Aorta (tissue), 5 donors: ENCODE measurements at places on chromosomes 11 and 22.

GRCh38 chr11:129346916-129347315 is 28.7 kb upstream of the BARX2 start:
- no peak for DNase-seq

- no peak for DNase-seq
Measured at GRCh38 chr11:75229466-75229865, 11.1 kb upstream of the TPBGL start.

GRCh38 chr11:3202759-3203158 is 15.9 kb downstream of the MRGPRG start:
- peak; percentile 52 for DNase-seq

DNA sequence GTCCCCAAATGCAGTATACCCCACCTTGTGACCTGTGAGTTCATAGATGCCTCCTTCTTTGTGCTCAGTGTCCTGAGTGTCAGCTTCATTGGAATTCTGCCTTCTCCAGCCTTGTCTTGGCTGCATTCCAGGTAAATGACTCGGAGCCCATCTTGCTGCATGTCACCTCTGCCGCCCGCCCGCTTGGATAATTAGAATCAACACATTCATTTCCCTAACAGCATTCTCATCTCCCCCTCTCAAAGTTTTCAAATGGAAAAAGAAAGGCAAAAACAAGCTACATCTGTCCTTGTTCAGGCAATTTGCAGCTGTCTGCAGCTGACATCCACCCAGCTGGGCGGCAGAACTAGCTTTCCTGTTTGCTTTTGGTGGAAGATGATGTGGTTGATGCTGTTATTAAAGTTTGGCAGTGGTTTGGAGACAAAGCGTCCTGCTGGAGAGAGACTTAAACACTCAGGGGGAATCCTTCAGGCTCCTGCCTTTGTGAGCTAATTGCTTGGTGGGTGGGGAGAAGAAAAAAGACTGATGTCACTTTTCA is 198.8 kb upstream of the SEZ6L start:
- no peak for DNase-seq

GRCh38 chr11:14124350-14124749 is 161.8 kb downstream of the SPON1 start:
- DNase-seq: no peak

DNA sequence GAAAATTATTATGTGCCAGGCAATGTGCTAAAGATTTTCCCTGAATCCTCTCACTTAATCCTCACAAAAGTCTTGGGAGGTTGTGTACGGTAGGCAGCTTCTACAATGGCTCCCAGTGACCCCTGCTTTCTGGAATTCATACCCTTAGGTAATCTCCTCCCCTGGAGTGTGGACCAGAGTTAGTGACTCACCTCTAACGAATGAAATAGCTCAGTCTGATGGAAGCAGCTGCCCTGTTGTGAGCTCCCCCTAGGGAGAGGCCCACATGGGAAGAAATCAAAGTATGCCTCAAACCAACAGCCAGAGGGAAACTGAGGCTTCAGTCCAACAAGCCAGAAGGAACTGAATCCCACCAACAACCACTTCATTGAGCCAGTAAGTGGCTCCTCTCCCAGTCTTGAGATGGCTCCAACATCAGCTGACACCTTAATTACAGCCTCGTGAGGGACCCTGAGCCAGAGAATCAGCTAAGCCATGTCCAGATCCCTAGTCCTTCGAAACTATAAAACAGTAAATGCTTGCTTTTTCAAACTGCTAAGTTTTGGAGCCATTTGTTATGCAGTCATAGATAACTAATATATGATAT is 98.9 kb upstream of the ISX start:
- no peak for DNase-seq

DNA sequence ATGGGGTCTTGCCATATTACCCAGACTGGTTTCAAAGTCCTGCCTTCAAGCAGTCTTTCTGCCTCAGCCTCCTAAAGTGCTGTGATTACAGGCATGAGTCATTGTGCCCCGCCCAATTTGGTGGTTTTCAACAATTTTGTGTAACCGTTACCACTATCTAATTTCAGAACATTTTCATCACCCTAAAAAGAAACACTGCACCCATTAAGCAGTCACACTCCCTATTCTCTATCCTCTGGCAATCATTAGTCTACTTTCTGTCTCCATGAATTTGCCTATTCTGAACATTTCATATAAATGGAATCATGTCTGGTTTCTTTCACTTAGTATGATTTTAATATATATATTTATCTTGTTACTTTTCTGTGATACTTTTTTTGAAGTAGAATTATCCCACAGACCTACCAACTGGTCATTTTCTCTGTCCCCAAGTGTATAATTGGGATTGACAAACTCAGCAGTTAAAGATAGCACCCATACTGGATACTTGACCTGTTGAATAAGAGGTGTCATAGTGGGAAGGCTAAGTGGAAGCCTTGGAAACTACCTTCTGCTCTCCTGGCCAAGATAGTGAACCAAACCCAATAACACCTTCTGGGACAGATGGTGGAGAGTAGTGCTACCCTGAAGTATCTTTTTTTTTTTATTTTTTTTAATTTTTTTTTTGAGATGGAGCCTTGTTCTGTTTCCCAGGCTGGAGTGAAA is 64.8 kb downstream of the STIM1 start:
- no peak for DNase-seq

DNA sequence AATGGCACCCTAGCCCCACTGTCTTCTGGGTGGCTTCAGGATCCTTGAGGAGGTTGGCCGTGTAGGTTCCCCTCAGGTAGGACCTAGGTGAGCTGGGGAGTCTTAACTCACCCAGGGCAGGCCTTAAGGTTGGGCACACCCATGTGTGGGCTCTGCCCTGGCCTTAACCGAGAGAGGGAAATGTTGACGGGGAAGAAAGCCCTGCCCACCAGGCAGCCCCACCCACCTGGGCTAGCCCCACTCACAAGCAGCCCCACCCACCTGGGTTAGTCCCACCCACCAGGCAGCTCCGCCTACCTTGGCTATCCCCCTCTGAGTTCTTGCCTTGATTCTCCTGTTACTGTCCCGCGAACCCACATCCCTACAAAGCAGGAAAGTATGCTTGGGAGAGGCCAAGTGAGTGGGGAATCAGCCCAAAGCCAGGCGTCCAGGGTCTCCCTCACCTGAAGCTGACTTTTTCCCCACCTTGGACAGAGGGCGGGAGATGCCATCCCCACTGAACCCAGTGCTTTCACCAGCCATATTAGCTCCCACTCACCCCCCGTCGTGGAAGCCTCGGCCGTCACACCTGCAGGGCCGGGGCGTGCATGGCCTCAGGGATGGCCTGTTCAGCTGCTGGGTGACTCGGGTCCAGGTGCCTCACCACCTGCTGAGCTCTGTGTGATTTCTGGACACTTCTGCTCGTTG is at the start of gene MYEOV:
TSS of gene MYEOV (plus strand) at position 337 of the 687 bp plus-strand sequence. CDS start 1,200 bp downstream, outside the sequence.
- peak; percentile 49 for DNase-seq

DNA sequence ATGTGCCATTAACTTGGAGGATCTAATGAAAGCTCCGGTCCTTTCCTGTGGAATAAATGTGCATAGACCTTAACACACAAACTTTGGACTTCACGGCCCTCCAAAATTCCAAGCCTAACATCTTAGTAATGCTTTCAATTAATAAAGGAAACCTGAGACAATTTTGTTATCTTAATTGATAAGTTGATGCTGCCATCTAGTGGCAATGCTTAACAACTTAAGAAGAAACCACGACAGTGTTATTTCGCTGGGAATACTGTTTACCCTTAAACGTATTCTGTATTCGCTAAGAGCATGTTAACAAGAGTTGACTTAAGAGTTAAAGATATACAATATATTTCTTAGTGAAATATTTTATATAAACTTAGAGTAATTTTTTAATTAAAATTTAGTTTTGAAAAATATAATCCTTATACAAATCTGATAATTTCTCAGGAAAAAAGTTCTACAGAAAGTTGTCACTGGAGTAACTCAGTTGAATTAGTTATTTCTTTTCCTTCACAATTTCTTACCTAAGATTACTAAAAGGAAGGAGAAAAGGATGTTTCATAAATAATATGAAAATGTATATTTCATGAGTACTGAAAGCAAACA is 35.0 kb upstream of the OR9G4 start:
- no peak for DNase-seq

DNA sequence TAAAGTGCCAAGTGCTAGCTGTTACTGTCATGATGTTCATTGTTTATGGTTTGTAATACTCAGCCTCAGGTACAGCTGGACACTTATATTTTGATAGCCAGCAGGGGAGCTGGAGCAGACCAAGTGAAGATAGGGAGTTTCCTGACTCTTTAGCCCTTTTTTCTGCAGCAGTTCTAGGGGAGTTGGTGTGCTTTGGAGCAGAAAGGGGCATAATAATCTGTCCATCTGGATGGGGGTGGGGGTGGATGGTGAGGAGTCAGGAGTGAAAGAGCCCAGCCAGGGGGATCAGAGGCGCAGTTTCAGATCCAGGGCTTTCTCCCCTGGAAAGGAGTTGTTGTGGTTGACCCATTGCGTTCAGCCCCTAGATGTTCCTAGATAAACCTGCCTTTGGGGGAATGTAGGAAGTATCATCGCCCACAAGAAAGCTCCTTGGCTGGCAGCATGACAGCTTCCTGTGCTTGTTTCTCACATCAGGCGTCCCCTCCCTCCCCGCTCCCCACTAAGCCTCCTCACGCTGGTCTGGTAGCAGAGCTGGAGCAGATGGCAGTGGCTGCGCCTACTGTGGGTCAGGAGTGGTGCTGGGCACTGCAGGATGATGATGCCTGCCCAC is 41.9 kb downstream of the MED15 start:
- peak; percentile 72 for DNase-seq

DNA sequence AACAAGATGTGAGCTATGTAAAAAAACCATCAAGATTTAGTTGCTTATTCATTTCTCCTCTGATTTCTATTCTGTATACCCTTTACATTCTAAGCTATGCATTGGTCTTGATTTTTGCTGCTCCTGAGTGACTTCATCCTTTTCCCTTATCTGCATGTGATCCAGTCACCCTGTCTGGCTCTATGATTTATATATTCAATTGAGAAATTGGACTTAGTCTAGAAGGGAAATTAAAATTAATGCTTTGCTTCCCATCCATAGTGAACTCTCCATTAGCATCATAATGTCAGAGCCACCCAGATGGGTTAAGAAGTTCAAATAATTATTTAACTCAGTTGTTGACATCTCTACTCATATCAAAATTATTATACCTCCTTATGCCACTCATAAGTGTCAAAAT is 5.0 kb downstream of the JRKL start:
- no peak for DNase-seq

DNA sequence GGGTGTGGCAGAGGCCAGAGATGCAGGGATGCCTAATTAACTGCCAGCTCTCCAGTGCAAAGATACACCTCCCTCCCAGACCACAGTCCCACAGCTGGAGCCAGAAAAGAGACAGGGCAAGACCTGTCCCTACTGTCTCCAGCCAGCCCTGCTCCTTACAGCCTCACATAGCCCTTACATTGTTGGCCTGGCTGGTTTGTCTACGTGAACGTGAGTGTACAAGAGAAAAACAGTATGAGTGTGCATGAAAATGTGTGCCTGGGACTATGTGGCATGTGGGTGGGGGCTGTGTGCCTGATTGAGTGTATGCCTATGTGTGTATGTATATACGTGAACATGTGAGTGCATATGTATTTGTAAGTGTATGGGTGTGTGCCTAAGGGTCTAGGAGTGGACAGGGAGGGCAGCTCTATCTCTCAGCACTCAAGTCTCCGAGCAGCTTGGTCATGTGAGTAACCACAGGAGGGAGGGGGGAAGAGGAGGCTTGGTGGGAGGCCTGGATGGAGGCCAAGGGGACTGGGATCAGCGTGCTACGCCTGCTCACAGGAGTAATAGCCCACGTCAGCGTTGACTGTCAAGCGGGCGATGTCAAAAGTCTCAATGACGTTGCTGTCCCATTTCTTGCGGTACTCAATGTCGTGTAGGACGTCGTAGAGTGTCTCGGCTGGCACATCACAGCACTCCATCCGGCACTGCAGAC is 6.6 kb upstream of the ARAP1 start:
- DNase-seq: no peak

- DNase-seq: peak; percentile 63
Measured at GRCh38 chr22:49212466-49212865, 615.2 kb downstream of the BRD1 start.

GRCh38 chr11:15493066-15493465 is 378.3 kb downstream of the INSC start:
- DNase-seq: no peak

GRCh38 chr11:1478011-1478410 is 8.6 kb downstream of the MOB2 start:
- peak; percentile 76 for DNase-seq

GRCh38 chr11:90476442-90477007 is 253.7 kb upstream of the CHORDC1 start:
- DNase-seq: no peak

GRCh38 chr11:13260201-13260962 is 17.2 kb upstream of the BMAL1 start:
- DNase-seq: no peak

DNA sequence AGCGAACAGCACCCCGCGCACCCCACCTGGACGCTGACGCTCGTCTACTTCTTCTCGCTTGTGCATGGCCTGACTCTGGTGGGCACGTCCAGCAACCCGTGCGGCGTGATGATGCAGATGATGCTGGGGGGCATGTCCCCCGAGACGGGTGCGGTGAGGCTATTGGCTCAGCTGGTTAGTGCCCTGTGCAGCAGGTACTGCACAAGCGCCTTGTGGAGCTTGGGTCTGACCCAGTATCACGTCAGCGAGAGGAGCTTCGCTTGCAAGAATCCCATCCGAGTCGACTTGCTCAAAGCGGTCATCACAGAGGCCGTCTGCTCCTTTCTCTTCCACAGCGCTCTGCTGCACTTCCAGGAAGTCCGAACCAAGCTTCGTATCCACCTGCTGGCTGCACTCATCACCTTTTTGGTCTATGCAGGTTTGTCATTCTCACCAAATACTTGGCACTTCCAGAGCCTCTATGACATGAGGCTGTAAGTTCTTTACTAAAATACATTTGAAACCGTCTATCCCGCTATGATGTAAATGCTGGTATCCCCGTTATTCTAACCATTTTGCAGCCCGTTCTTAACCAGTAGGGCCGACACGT is 535 bp downstream of the AQP11 start:
- no peak for DNase-seq

DNA sequence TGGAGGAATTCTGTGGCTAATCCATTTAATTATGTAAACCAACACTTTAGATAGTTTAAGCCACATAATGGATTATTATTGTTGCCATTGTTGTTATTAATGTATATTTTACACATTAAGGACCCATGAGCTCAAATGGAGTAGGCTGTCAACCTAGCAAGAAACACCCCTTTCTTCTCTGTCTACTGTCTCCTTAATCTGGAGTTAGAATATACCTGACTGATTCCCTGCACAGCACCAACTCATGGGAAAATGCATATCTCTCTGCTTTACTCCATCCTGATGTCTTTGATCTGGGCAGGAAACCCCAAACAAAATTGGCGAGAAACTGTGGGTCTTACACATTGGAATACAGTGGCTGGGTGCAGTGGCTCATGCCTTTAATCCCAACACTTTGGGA is 24.0 kb upstream of the ME3 start:
- no peak for DNase-seq

GRCh38 chr11:131866535-131867400 is 496.4 kb downstream of the NTM start:
- no peak for DNase-seq
